ENCODE measurements at places on chromosomes 2 and 18.
A peak's percentile ranks its signal among the peaks of the same experiment; 100 is the strongest.

DNA sequence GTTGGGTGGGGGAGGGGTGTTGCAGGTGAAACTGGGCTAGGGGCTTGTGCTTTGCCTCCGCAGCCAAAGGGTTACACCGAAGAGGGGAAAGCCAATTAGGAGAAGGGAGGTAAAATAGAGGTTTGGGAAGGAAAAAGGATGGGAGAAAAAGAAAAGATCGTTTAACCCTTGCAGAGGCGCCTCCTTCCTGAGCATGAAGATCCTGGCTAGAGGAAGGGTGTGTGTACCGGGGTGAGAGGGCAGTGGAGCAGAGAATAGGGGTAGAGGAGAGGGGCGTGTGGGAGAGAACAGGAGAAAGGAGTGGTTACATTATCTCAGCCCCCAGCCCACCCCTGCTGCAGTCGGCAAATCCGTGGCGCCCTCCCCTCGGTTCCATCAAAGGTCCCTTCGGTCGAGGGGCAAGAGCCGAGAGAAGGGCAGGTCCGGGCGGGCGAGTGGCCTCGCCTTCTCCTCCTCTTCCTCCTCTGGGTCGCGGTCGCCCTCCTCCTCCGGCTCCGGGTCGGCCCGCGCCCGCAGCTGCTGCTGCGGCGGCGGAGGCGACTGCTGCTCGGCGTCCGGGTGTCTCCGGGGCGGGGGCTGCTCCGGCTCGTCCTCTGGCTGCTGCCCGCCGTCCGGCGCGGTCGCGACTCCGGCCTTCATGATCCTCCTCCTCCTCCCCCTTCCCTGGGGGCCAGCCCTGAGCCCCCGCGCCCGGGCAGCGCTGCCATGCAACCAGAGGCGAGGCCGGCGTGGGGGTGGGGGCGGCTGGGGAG, 1.1 kb downstream of the MARCHF4 start:
- no peak for DNase-seq

DNA sequence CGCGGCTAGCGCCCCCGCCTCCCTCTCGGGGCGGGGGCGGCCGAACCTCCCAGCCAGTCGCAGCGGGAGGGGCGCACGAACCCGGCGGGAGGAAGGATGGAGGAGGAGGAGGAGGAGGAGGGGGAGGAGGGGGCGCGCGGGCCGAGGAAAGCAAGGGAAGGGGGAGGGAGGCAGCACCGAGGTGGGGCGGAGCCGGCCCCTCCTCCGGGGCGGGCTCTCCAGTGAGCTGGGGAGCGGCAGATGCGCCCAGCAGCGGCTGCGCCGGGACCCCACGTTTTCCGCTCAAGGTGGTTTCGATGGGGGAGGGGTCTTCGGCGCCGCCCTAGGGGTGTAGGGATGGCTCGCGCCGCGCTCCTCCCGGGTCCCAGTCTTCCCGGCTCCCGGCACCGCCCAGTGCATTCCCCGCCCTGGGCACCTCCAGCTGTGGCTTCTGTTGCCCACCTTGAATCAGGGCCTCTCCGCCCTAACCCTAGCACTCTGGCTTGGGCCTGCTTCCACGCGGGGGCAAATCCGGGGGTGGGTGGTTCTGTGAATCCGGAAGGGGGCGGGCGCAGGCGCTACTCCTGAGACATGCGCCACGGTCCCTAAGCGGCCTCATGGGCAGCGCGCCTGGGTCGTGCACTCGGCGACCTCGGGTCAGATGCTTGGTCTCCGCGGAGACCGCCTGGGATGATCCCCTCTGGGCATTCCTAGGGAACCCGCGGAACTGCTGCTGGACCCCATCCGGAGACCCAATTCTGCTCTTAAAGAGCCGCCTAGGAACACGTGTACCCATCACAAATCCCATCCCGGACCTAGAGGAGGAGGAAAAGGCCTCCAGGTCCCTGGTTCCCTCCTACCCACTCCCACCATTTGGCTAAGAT, at the start of gene FBXO41:
Gene FBXO41 (minus strand): TSS at position 183 of the 863 bp plus-strand sequence. CDS start 14,848 bp downstream, outside the sequence.
- peak; percentile 64 for DNase-seq

DNA sequence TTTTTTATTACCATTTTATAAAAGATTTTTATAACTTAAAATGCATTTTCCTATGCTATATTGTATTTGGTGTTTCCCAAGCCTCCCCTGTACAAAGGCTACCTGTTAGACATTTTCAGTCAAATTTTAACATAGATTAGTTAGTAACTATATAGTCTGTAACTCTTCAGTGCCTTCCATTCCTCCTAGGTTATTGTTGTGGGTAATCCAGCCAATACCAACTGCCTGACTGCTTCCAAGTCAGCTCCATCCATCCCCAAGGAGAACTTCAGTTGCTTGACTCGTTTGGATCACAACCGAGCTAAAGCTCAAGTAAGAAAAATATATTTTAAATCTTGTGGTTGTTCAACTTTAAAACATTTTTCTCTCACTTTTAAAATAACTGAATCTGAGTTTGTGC, 10.2 kb downstream of the MDH1 start:
- no peak for DNase-seq

GRCh38 chr18:45467293-45467692, 148.0 kb upstream of the SLC14A2 start:
- no peak for DNase-seq

All from left ventricle myocardium superior (tissue), 1 donor.